Stimulated activated CD4-positive, alpha-beta T cell treated with anti-CD3 and anti-CD28 coated beads, Interleukin-15, amount 100 ng/mL, for 1 hour (primary cell): ENCODE measurements at places on chromosomes 1 and 21.

GRCh38 chr1:242139442-242139841, 140.5 kb upstream of the MAP1LC3C start:
- no peak for DNase-seq

GRCh38 chr21:17572431-17572830, 40.3 kb downstream of the BTG3 start:
- DNase-seq: no peak

DNA sequence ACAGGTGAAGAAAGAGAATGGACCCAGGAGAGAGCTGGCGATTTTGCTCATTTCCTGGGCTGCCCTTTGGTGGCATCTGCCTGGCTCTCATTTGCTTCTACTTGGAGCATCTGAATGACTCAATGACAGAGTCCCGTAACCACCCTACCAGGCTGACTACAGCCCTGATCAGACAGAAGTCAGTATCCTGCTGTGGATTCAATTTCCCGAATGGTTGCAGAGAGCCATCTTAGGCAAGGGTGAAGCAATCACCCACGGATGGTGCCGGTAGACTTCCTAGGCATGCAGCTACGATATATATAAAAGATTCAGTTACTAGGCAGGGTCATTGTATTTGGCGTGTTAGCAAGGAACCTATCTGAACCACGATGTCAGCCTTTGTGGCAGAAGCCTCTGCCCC, 10.2 kb downstream of the AJAP1 start:
- DNase-seq: no peak

GRCh38 chr1:30415171-30415940, 308.0 kb downstream of the MATN1 start:
- no peak for DNase-seq

GRCh38 chr1:84174051-84174556, 30.0 kb downstream of the PRKACB start:
- no peak for DNase-seq

GRCh38 chr1:160863061-160863773, 530 bp upstream of the CD244 start:
- no peak for DNase-seq

GRCh38 chr1:17671741-17672140, 83.4 kb upstream of the ACTL8 start:
- no peak for DNase-seq

DNA sequence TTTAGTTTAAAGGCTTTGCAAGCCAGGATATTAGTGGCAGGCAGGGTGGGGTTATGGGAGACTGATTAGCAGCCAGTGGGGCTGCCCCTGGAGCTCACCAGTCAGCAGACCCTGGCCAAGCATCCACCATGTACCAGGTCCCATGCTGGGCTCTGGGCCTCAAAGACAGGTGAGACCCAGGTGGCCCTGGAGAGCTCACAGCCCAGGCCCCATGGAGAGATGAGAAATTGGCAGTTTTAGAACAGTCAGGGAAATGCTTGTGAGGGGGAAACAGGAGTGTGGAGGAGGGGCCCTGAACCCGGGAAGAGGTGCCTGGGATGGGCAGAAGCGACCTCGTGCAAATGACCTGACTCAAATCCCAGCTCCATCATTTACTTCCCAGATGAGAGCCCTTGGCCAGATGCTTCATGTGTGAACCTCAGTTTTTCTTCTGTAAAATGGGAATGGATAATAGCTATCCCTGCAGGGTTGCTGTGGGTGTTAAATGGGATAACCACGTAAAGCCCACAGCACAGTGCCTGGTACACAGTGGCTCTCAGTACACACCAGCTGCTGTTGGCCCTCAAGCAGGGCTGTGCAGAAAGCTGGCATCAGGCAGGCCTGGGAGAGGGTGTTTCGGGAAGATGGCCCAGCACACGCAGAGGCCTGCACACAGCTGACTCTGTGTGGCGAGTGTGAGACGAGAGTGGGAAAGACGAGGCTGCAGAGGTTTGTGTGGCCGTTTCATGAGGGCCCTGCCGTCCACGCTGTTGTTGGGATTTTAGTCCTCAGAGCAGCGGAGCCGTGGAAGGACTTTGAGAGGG, 518.5 kb downstream of the PTPRU start:
- DNase-seq: no peak

DNA sequence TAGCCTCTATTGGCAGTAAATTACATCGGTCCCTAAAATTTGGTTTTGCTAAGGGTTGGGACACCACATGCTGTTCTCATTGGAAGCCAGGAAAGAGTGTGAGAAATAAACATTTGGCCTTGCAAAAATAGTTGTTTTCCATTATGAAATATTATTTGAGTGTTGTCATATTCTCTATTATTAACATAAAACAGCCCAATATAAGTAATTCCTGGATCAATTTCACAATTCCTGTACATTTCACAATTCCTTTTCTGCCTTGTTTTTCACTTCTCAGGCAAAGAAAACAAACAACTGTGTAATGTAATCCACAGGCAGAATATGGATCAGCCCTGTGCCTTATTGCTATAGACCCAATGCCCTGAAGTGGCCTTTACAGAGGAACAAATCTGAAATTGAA, 40.5 kb downstream of the C1orf87 start:
- DNase-seq: no peak

- DNase-seq: no peak
Measured at GRCh38 chr1:205590777-205591513, 40.9 kb downstream of the ELK4 start.

- no peak for DNase-seq
Measured at GRCh38 chr1:24501371-24502064, 1.1 kb upstream of the RCAN3 start.

DNA sequence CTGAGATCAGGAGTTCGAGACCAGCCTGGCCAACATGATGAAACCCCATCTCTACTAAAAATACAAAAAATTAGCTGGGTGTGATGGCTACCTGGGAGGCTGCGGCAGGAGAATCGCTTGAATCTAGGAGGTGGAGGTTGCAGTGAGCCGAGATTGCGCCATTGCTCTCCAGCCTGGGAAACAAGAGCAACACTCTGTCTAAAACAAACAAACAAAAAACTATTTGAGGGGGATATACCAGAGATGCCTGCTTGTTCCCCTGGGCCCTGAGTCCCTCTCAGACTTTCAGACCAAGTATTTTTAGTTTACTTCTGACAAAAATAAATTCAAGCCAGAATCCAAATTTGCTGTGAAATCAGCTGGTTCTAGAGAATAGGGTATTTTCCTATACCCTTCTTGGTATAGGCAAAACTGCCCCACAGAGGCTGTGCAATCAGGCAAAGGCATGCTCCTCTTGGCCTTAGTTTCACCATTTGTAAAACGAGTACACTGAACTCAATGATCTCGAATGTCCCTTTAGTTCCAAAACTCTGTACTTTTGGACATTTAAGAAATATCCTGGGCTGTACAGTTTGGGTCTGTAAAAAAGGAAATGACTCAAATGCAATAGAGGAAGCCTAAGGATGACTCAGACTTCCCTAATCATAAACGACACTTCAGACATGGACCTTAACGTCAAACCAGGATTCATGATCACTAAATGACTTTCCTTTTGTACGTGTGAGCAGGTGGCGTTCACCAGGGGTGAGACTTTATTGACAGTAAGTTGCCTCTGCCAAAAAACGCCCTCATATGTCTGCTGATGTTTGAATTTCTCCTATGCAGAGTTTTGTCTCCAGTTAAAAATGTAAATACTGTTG, 16.1 kb downstream of the ENSA start:
- DNase-seq: no peak

DNA sequence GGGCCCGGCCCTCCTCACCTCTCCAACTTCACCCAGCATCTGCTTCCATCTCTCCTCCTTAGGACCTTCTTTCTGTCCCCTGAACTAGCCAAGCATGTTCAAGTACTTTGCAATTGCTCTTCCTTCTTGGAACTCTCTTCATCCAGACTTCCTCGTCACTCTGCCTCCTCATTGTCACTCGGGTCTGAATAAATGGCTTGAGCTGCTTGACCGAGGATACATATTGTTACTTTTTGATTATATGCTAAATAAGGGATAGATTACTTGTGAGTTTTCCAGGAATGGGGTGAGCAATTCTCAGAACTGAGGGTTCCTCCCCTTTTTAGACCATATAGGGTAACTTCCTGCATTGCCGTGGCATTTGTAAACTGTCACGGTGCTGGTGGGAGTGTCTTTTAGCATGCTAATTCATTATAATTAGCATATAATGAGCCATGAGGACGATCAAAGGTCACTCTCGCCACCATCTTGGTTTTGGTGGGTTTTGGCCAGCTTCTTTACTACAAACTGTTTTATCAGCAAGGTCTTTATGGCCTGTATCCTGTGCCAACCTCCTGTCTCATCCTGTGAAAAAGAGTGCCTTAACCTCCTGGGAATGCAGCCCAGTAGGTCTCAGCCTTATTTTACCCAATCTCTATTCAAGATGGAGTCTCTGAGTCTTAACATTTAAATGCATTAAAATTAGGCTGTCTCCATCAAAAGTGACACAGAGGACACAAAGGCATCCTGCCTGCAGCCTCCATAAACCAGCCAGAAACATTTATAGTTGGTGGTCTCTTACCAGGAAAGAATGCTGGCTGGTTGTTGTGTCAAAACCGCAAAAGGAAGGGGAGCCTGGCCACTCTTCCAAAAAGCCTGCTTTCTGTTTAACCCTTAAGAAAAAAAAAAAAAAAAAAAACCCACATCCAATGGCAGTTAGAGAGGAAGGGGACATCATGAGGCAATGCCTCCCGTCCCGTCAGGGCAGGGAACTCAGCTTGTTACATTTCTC, 179.3 kb downstream of the KAZN start:
- no peak for DNase-seq

DNA sequence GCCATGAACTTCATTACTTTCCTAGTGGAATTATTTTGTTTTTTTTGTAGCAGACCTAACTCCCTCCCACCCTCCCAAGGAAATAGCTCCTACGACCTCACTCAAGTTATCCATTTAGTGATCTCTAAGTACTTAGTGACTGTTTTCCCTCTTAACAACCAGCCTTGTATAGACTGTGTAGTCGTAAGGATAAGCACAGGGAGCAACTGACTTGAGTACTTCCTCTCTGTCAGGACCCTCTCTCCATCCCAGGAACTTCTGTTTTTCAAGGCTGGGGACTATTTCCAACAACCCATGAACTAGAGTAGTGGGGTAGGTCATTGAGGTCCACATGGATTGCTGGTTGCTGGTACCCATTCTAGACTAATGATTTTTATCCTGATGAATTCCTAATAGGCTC, 1.9 kb downstream of the AGO1 start:
- DNase-seq: no peak

- peak; percentile 91 for DNase-seq
Measured at GRCh38 chr21:45643021-45643980, at the start of gene PCBP3. TSS of gene PCBP3 (plus strand) at chr21:45643725. CDS start at chr21:45850086, 206,361 bp downstream.

- DNase-seq: no peak
Measured at GRCh38 chr1:53655931-53656746, 82.8 kb downstream of the GLIS1 start.

- DNase-seq: no peak
Measured at GRCh38 chr1:225914947-225915346, 9.1 kb downstream of the PYCR2 start.

DNA sequence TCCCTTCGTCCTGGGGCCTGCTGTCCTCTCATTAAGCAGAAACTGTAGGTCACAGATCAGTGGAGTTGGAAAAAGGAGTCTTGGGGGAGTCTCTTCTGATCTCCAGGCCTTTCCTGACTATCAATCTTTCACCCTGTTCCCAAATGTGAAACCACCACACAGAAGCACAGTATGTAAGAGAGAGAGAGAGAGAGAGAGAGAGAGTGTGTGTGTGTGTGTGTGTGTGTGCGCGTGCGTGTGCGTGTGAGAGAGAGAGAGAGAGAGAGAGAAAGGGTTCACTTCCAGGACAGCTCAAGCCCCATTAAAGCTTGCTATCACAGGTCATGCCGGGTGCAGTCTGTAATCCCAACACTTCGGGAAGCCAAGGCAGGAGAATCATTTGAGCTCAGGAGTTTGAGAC, 1.5 kb upstream of the TTC24 start:
- DNase-seq: no peak

- no peak for DNase-seq
Measured at GRCh38 chr1:40848530-40849189, 13.5 kb downstream of the CITED4 start.

DNA sequence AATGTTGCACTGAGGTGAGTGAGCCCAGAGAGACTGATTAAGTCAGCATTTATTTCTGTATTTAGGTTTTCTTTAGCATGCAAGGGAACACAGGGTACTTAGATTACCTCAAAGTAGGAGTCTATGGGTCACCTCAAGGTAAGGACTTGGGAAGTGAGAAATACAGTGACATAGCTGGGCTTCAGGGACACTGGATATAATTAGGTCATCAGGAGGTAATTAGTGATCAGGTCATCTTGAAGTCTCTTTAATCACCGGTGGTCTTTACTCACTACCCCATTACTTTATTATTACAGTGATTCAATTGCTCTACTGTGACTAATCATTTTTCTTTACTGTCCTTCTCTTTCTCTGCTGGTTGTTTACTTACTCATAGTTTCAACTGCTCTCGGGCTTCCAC, 59.9 kb upstream of the KCNK1 start:
- DNase-seq: no peak

DNA sequence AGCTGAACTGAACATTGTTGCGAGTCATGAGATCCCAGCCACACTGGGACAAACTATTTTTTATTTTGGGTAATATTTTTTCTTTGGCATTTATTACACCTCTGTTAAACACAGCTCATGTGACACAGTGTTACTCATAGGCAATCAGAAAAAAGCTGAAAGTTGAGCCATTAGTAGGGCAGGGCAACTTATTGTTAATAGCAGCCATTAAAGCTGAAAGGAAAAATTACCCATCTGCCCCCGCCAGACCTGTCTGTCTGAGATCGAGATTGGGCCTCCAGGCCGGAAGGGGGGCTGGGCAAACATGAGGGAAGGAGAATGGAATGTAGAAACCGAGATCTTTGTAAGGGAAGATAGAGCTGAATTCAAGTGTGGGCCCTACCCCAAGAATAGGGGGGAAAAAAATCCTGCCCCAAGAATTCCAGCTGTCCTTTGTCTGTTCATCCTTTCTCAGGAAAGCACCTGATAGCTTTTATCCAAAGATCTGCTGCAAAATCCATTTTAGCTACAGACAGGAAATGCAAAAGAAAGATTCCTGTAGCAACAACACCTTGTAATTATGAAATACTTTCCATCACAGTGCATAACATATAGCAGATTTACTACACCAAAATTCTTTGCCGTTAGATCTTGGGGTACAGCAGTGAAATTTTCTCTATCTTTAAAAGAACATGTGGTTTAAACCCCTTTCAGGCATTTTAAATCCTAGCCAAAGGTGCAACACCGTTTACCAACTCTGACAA, 212.8 kb downstream of the PBX1 start:
- no peak for DNase-seq

DNA sequence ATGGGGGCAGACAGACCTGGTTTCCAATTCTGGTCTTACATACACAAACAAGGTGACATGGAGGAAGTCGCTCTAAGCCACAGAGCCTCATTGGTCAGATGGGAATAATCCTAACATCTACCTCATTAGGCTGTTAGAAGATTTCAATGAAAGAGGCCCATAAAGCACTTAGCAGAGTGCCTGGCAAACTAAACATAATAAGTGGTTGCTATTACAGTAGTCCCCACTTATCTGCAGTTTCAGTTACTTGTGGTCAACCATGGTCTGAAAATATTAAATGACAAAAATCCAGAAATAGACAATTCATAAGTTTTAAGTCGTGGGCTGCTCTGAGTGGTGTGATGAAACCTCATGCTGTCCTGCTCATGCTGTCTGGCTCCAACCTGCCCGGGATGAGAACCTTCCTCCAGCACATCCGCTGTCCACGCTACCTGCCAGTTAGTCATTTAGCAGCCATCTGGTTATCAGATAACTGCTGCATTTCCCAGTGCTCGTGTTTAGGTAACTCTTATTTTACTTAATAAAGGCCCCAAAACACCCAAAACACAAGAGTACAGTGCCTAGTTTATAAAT, 112.3 kb downstream of the DDX20 start:
- no peak for DNase-seq

GRCh38 chr1:5526385-5526750, 465.9 kb downstream of the NPHP4 start:
- no peak for DNase-seq
